T-helper 1 cell (primary cell): ENCODE measurements at places on chromosomes 3 and 15.

DNA sequence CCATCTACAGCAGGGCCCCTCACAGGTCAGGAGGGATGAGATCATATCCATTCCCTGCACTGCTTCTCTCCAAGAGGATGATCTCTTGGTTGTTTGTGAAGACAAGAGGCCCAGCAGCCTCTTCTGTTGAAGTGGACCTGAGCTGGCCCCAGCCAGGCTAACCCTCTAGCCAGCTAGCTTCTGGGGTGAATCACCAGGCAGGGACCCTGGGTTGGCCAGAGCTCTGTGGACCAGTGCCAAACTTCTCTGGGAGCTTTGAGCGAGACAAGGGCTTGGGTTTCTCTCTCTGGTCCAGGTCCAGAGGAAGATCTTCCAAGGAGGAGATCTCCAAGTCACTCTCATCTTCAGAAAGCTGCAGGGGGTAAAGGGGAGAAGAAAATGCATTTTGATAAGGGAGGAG is 52.7 kb downstream of the CLDN18 start:
- no peak for DNase-seq

GRCh38 chr15:54424171-54424570 is 445.9 kb downstream of the UNC13C start:
- no peak for DNase-seq

DNA sequence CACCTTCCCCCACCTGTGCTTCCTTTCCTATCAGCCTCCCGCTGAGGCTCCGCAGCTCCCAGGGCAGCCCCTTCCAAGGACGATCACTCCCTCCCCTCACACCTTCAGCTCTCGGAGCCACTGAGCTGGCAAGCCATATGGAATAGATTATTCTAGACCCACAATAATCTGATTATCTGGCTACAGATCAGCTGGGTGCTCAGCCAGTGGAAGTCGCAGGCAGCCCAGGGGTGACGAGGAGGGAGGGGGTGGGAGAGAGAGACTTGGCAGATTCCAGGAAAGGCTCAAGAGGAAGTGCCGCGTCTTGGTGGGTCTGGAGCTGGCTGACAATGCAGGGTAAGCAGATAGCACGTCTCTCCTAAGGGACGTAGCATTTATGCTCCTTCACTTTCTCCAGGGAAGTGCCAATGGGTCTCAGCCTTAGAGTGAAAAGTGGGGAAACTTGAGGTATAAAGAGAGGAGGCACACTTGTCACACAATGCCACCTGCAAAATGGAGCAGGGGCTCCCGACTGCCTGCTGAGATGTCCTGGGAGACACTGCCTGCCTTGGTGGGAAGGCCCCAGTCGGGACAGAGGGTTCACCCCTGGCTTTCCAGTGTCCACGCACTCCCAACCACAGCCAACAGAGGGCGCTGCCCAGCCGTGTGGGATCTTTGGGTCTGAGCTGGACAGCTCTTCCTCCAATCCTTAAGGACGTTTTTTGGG is 9.4 kb upstream of the MESP1 start:
- DNase-seq, result peak; percentile 54

- DNase-seq, result no peak
Measured at GRCh38 chr3:129553171-129553570, 10.2 kb downstream of the H1-8 start.

- no peak for DNase-seq
Measured at GRCh38 chr3:7800006-7800780, 701.4 kb upstream of the LMCD1 start.

DNA sequence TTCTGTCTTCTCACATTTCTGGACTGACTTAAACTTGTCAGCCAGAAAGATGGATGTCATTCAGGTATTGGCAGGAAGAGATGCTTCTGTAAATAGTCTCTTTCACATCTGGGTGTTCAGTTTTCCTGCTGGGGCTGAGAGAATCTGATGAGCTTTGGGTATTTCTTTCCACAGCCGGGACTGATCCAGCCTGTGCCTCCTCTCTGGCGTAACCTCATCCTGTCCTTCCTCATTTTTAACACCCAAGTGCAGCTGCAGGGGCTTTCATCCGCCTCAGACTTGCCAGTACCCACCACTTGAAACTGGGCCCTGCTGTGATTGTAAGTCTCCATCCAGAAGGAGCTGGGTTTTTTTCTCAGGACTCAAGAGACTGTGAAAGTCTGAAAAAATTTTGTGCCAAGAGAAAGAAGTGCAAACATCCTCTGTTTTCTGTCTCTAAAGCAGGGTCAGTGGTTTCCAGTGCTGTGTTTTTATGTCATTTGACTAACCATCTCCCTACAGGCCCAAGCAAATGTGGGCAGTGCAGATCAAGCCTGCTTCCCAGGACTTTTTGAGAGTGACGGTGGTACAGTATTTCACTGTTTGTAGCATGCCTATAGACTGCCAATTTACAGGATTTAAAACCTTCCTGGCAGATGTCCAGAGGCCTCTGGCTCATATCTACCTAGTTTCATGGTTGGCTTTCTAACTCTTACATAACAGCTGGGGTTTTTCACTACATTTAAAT is 342.7 kb downstream of the PTPRG start:
- DNase-seq, result no peak

DNA sequence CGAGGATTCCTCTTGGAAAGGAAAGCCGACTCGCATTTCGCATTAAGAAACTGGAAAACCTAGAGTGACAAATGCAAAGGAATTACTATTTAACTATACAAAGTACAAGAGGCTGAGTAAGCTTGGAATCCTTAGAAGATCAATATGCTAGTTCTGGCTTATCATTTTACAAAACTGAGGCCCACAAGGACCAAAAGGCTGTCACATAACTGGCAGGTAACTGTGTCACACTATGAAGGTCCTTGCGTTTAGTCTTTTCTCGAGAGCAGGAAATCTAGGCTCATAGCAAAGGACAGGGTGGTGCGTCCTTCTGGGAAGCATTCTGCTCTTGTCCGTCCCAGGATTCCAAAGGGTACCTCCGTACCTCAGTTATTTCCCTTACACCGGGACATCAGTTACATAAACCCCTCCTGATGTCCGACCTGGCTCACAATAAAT is 629 bp downstream of the RPL24 start:
- DNase-seq, result no peak

GRCh38 chr3:32551496-32551895 is 19.2 kb downstream of the DYNC1LI1 start:
- no peak for DNase-seq
